OCI-M1 (cell line): ENCODE measurements at places on chromosomes 12 and 14.

GRCh38 chr12:26101350-26101734 lies 23.5 kb downstream of the BHLHE41 start:
- DNase-seq: no peak

DNA sequence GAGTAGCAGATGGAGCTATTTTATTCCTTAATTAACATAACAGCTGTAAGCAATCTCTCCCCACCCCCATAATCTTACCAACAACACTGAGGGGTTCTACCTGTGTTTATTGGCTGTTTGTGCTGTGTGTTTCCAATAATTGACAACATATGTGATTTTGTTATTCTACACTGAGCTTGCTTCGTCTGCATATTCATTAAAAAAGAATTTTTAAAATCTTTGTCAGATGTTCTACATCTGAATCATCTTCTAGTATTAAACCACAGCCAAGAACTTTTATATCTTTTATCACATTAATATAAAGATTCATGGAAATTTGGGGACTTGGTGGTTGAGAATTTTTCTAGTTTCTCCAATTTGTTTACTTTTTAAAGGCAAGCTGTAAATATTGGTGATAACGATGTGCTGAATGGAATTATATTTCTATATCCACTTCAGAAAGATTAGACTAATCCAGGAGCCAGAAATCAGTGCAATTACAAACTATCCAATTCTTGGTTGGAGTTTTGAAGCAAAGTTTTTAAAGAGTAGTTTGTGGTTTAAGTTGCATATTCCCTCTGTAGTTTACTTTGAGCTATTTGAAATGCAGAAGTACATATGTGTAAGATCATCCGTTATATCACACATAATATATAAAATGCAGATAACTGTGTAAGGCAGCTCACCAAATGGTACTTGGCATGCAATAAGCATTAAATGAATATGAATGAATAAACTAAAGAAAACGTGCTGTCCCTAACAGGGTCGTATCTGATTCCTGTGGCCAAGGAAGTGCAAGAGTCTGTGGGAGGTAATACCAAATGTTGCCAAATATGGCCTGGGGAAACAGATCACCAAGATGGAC lies 206.9 kb downstream of the PELI2 start:
- DNase-seq: peak; percentile 41

- DNase-seq: no peak
Observed at GRCh38 chr12:121911824-121912585, 6.4 kb upstream of the CFAP251 start.

GRCh38 chr12:54588110-54588889 lies at the start of gene PPP1R1A:
Gene PPP1R1A, minus strand, starts transcription at chr12:54588659. Its CDS starts 171 bp downstream, at chr12:54588488.
- DNase-seq: no peak

- no peak for DNase-seq
Observed at GRCh38 chr12:5138256-5138655, 94.6 kb downstream of the KCNA5 start.

DNA sequence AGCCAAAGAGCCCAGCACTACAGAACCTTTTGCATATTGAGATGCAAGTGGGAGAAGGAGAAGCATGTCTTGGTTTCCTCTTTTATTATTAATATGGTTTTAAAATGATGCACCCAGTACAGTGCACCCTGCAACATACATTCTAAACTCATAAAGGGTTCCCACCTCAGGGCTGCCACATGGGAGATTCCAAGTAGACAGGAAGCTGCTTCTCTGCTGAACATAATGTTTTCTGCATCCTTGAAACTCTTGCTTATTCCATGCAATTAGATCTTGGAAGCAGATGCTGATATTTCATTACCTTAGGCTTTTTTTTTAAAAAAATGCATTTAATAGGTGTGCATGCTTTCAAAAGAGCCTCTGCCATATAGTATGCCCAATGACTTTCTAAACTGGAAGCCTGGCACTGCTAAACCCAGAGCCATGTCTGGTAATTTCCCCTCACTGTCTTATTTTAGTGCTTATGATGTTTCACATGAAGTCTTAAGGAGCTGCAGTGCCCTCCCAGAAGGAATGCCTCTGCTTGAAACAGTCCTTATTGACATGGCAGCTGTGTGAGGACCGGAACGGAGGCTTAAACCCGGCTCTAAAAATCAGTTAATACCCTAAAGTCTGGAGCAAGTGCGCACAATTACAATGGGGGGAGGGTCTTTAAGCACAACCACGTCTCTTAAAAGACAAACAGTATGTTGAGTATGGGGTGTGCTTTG lies 2.0 kb upstream of the SIX1 start:
- DNase-seq: no peak

- DNase-seq: no peak
Observed at GRCh38 chr12:116432314-116432750, 126.8 kb upstream of the MAP1LC3B2 start.

DNA sequence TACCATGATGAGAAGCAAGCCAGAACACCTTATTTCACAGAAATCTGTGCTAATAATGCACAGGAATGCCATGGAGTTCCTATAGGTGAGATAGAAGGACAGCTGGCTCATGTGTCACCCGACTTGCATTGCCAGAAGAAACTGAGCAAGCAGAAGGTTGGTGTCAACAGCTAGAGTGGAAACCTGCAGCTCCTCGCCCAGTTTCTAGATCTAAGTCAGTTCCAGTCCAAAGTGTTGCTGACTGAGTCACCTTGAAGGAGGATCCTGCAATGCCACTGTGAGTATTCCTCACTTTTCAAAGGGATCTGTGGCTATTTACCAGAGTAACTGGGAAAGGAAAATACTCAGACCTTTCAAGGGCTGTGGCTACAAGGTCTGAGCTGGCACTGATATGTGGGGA lies 17.1 kb downstream of the CDKL1 start:
- DNase-seq: no peak

GRCh38 chr14:32559048-32559447 lies 229.9 kb downstream of the AKAP6 start:
- DNase-seq: no peak

GRCh38 chr14:35353409-35354172 lies 51.0 kb downstream of the NFKBIA start:
- no peak for DNase-seq

- no peak for DNase-seq
Observed at GRCh38 chr14:54985156-54985555, 41.7 kb downstream of the WDHD1 start.

DNA sequence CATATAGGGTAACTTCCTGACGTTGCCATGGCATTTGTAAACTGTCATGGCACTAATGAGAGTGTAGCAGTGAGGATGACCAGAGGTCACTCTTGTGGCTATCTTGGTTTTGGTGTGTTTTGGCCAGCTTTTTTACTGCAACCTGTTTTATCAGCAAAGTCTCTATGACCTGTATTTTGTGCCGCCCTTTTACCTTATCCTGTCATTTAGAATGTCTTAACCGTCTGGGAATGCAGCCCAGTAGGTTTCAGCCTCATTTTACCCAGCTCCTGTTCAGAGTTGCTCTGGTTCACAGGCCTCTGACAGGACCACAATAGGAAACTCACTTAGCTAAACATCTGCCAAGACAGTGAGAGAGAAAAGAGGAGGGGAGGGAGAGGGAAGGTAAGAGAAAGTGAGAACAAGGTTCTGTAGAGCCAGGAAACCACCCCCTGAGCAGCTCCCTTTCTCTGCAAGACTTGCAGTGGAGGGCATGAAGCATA lies 64.8 kb upstream of the PLEKHG3 start:
- DNase-seq: no peak

- peak; percentile 70 for DNase-seq
Observed at GRCh38 chr12:47652521-47653234, 53.2 kb downstream of the RPAP3 start.

DNA sequence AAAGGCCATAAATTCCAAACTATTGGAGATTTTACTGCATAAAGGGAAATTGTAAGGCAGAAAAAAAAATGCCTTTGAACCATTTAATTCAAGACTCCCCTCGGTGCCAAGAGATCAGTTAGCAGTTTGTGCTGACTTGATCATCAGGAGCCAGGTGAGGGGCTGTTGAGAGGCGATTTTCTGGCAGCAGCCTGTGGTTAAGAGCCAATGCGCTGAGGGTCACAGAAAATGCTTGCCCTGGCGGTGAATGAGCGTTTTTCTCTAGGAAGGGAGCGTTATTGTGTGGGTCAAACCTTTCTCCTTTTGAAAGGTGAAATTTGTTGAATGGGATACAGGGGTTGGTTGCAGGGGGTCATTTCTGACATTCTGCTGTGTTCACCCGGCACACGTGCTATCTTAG lies 4.7 kb downstream of the SRRM4 start:
- no peak for DNase-seq
